ENCODE measurements at places on chromosomes 6 and 20.

DNA sequence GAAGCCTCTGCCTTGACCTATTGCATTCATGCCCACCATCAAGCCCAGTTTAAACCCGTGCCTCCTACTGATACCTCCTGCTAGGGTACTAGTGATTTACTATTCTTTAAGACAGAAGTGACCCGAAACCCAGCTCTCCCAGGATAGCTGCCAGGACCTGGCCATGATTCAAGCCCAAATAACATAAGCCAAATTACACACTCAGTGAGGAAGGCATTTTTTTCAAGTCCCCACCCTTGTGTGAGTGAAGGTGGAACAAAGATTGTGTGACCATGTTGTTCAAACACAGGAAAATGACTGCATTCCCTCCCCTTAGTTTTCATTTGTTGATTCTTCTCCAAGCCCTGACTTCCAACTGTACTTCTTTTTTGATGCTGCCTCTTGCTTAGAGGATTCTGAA lies 3.7 kb upstream of the KAT14 start:
- DNase-seq, result no peak

DNA sequence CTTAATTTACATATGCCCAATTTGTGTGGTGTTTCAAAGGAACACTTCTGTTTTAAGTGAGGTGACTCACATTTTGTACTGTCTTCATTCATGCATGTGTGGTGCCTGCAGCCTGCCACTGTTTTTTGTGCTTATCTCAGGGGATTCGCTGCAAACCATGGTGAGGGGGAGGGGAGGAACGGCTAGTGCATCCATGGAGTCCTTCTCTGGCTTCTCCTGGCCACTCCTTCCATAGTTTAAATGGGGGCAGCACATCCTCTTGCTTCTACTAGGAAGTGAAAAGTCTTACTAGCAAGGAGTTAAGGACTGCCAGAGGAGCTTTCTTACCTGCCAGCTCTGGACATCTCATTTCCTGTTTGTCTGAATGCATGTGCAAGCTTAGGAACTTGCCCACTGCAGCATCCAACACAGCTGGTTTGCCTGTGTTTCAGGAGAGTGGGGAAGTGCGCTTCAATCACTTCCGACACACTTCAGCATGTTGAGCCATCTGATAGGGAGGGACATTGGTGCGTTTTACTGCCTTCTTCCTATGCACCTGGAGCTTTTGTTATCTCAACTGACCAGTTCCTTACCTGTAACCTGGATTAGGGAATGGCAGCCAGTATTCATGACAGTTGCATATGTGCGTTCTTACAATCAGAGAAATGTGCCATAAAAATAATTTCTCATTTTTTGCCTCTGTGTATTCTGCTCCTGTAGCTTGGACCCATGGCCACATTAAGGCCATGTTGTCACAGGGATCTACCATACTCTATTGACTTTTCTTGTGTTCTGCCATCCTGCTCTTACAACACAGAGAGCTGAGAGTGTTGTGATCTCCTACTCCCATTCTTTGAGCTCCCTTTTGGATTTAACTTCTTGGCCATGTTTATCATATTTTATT lies 211.3 kb downstream of the ARID1B start:
- peak; percentile 35 for DNase-seq

- DNase-seq, result no peak
Observed at GRCh38 chr6:45377043-45377553, 636 bp downstream of the SUPT3H start.

- DNase-seq, result no peak
Observed at GRCh38 chr6:1337791-1338190, 25.9 kb downstream of the FOXQ1 start.

DNA sequence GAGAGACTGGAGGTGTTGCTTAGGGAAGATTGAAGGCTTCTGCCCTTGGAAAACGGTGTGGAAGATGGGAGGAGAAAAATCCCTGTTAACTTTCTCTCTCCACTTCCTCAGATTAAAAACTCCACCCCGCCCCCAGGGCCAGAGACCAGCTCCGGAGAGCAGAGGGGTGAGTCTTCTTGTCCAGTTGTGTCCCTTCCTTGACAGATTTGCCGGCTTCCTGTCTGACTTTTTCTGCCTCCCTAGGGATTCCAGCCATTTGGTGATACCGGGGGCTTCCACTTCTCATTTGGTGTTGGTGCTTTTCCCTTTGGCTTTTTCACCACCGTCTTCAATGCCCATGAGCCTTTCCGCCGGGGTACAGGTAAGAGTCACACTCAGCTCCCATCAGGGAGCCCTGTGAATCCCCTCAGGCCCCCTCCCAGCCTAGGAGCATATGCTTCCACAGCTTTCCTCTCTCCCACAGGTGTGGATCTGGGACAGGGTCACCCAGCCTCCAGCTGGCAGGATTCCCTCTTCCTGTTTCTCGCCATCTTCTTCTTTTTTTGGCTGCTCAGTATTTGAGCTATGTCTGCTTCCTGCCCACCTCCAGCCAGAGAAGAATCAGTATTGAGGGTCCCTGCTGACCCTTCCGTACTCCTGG lies 1.7 kb downstream of the RNF5 start:
- DNase-seq, result no peak

DNA sequence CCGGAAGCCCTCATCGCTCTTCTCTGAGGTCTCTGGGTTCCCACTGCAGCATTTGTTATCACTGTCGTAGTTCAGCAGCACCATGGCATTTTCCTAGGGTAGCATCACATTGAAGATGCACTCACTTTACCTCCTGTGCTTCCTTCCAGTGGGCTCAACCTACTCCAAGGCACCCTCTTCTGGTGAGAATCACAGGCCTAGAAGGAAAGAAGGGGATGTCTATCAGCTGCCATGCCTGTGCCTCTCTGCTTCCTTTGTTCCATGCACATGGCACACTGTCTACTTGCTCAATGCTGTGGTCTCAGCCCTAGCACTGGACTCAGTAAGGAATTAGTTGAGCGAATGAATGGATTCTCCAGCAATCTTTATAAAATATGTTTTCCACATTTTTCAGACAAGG lies 22.6 kb downstream of the CST4 start:
- DNase-seq, result no peak

DNA sequence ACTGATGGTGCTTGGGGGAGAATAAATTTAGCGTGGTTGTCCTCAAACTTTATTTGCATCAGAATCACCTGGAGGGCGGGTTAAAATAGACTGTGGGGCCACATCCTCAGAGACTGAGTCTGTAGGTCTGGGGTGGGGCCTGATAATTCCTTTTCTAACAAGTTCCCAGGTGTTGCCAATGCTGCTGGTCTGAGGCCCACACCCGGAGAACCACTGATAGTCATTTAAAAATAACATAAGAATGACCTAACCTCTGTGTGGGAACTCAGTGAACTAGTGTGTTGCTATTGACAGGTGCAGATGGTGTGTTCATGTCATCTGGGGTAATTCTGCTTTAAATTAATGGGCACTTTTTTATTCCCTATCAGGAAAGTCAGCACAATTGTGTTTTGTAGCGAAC lies 64.8 kb downstream of the RTN4IP1 start:
- DNase-seq, result no peak

GRCh38 chr20:9928281-9928737 lies 89.4 kb upstream of the PAK5 start:
- DNase-seq, result no peak

- no peak for DNase-seq
Observed at GRCh38 chr6:37004044-37004980, 1.1 kb upstream of the FGD2 start.

- DNase-seq, result no peak
Observed at GRCh38 chr20:11012975-11013374, 339.2 kb upstream of the JAG1 start.
